Foreskin keratinocyte (primary cell): ENCODE measurements at places on chromosomes 2 and 18. TPM values are rescaled to one million over a fixed set of nuclear protein-coding genes. Genes with fewer than 3 reads are reported as not detected.

The CHRND gene
- total RNA-seq, result not detected in 2 replicates

DNA sequence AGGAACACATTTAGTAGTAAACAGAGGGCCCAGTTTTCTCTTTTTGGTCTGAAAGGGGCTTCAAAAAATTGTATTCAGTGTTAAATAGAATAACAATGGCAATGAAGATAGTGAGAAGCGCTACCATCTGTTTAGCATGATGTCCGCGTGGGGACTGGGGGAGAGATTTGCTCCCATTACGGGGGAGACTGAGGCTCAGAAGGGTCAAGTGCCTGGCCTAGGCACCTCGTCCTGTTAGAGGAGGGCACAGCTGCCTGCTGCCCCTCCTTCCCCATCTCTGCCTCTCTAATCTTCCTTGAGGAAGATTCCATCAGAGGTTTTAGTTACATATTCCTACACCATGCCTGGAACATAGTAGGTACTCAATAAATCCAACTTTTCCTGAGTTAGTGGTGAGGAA lies 10.1 kb upstream of the TMEM185B start:
- no peak for DNase-seq

The GAREM2 gene
- total RNA-seq, result 0.21 and 0.27 TPM in 2 replicates

The UNC80 gene
- total RNA-seq, result under 0.01 and 0.07 TPM in 2 replicates

DNA sequence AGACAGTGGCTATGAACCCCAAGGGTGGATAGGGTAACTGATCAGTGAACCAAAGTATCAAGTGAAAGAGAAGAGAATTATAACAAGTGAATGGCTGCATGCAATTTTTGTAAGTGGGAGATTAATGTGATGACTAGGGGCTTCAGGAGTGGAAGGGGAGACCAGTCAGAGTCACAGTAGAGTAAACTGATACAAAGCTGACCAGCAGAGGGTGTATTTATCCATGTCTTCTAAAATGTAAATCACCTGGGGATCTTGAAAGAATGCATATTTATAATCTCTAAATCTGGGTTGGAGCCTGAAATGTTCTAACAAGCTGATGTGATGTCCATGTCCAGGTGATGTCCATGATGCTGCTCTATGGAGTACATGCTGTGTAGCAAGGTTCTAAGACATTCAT lies 1351.3 kb upstream of the CHAC2 start:
- no peak for DNase-seq

The LDLRAD4 gene
- total RNA-seq, result not detected in 2 replicates

DNA sequence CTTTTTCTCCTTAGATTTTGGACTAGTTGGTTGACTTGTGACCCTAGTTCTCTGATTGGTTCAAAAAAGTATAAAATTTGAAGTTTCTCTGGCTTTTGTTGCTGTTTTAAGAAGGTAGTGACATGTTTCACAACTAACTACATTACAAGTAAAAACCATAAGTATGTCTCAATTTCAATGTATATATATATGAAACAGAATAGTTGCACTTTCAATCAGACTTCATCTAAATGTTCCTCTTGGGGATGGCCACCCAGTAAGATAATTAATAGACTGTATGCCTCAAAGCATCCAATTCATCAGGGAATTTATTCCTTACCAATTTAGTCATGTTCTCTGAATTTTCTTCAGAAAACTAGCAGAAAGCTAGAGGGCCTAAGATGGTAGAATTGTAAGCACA lies 259.7 kb downstream of the RPRM start:
- DNase-seq, result no peak
